ENCODE measurements at places on chromosomes 7 and 10.

DNA sequence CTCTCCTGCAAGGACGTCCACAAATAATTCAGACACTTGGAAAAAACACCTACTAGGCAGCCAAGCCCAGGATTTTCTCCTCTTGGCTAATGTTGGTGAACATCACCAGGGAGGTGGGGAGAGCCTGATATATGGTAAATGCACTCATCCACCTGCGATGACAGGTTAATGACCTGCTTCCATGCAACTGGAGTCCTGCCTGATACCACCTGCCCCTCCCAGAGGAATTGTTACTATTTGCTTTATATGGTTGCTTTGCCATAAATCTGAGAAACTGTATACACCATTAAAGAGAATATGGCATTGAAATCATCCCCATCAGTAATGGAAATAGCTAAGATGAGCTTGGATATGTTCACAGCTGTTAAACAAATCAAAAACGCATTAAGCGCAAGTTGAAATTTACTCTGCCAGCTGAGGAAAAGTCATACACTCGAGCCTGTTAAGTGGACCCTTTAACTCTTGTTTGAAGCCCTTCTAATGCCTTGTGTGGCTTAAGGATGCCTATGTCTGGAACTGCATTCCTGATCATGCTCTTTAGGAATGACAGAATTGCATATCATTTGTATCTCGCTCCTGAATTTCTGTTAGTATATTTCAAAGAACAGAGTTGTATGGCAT lies 208.3 kb downstream of the PRPF18 start:
- DNase-seq, result no peak

GRCh38 chr7:44667190-44667589 lies 60.8 kb downstream of the OGDH start:
- no peak for DNase-seq

DNA sequence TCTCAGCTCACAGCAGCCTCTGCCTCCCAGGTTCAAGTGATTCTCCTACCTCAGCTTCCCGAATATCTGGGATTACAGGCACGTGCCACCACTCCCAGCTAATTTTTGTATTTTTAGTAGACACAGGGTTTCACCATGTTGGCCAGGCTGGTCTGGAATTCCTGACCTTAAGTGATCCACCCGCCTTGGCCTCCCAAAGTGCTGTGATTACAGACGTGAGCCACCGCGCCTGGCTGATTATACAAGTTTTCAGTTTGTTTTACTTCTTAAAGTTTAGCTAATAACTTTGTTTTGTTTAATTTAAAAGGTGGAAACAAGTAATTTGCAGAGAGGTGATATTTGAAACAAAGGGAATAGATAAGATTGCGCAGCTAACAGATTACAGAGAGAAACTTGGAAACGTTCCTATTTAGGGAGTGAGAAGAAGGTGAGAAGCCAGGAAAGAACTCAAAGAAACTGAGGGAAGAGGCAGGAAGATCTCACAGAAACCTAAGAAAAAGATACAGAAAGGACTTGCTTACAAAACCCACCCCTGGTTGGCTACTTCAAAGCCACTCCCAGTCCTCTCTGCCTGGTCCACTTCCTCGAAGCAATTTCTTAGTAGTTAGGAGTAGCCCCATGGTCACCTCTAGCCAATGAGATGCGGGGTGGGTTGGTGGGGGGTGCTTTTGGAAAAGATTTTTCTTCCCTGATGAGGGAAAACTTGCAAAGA lies 15.0 kb upstream of the PDLIM1 start:
- DNase-seq, result no peak

GRCh38 chr7:2201128-2201527 lies 31.6 kb downstream of the MAD1L1 start:
- DNase-seq, result no peak

DNA sequence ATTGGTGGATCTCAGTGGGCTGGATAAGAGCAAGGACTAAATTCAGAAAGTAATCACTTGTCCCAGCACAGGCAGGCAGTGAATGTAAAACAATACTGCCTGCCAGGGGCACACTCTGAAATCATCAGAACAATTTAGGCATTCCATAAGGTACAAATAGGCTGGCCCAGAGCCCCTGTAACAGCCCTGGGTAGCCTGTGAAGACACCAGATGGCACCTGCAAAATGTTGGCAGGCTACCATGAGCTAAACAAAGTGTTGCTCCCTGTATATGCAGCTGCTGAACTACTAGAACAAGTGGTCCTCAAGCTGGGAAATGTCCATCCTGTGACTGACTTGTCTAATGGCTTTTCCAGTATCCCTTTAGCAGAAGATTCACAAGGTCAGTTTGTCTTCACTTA lies 3.0 kb upstream of the PRSS37 start:
- DNase-seq, result no peak

DNA sequence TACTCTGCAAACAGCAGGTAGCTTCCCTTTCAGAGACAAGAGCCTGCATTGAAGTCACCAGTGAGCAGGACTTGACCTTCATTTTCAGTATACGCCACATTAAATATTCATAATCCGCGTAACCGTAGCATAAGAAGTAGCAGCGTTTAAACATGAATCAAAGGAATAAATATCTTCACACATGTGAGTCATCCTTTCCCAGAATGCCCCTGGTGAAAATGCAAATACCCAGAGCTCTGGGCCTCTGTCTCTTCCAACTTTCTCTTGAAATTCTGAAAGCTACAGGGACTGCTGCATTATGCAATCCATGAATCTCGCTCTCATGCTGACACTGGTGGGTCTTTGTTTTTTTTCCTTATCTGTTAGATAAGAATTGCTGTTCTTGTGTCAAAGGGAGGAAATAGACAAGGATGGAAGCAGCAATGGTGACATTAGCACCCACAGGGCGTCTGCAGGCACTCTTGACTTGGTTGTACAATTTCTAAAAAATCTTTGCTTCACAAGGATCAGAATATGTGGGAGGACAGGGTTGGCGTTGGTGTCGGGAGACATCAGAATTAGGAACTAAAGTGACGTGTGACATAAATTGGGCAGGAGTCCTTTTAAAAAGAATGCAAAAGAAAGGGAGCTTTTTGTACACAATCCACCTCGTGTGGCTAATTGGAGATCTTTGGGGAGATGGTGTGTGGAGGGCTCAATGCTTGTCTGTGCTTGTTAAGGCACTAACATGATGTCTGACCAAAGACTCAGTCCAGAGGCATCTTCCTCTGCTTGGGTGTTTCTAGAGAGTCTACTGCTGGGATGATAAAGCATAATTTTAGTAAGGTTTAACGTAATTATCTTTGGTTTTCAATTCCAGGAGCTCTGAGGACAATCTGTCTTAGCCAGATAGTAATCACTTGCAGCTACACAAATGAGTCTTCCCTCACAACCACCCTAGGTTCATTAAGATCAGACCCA lies 390.3 kb downstream of the KCNMA1 start:
- peak; percentile 10 for DNase-seq

DNA sequence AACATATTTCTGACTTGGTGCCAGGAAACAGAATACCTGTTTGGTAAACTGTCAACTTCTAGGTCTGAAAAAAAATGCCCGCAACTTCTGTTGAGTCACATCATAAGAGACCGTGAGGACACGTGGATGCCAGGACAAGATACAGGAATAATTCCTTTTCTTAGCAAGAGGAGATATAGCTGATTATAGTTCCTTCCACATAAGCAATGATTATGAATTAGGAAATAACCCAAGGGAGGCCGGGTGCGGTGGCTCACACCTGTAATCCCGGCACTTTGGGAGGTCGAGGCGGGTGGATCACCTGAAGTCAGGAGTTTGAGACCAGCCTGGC lies 75.2 kb downstream of the CDC123 start:
- no peak for DNase-seq

DNA sequence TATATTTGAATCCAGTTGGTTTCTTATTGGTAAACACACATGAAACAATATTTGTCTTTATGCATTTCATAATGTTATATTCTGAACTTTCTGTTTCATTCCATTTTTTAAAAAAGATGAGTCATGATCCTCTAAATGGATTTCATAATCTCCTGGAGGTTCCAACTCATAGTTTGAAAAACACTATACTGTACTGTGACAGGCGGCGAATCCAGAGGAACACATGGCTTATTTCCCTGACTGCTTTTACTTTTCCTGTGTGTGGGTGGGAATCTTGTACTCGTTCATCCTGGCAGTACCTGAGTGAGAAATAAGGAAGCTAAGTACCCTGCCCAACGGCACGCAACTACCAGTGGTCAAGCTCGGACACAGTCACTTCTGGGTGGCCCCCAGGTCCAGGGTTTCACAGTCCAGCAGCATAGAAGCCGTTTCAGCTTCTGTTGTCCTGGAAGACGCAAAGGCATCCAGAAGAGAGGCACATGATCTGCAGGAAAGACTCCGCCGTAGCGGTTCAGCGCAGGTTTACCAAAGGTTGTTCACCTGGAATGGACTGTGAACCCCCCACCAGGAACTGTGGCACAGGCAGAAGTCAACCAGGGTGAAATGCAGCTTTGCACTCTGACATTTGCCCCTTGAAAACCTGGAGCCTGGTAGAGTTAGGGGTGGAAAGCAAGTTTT lies 117.7 kb downstream of the CCNY start:
- DNase-seq, result no peak

- no peak for DNase-seq
Measured at GRCh38 chr7:139727151-139727705, 50.6 kb downstream of the HIPK2 start.

DNA sequence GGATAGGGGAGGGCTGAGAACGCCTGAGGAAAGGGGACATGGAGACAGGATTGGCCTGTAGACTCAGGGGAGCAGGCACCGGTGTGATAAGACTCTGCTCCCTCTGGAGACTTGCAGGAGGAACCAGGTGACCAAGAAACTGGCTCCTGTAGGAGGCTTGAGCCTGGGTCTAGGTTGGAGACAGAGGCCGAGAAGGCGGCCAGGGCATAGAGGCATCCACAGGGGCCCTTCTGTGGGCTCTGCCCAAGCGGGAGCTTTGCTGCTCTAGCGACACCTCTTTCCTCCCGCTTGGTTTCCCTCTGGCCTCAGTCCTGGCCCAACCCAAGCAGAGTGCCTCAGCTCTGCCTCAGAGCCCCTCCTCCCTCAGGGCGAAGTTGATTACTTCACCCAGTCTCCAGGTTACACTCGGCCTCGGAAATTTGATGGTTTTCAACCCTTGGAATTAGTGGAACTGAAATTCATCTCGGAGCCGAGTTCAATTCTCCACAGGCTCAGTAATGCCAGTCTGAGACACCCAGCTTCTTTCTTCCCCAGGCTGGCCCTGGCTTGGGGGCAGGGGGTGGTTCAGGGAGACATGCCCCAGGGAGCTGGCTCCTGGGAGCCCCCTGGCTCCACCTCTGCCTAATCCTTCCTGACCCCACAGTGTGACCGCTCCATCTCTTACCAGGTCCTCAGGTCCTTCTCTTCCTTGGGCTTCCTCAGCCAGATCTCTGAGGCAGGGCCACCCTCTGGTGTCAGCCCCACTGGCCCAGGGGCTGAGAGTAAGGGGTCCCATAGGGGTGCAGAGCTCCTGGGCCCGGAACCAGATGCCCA lies 60.4 kb downstream of the PAX2 start:
- no peak for DNase-seq

DNA sequence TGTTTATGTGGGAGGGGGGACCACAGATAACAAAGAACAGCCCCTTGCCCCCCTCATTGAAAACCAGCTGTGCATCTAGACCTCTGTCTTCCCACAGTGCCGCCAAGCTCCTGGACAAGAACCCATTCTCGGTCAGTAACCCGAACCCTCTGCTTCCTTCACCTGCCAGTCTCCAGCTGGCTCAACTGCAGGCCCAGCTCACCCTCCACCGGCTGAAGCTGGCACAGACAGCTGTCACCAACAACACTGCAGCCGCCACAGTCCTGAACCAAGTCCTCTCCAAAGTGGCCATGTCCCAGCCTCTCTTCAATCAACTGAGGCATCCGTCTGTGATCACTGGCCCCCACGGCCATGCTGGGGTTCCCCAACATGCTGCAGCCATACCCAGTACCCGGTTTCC lies 91.0 kb upstream of the PDCD4 start:
- no peak for DNase-seq

DNA sequence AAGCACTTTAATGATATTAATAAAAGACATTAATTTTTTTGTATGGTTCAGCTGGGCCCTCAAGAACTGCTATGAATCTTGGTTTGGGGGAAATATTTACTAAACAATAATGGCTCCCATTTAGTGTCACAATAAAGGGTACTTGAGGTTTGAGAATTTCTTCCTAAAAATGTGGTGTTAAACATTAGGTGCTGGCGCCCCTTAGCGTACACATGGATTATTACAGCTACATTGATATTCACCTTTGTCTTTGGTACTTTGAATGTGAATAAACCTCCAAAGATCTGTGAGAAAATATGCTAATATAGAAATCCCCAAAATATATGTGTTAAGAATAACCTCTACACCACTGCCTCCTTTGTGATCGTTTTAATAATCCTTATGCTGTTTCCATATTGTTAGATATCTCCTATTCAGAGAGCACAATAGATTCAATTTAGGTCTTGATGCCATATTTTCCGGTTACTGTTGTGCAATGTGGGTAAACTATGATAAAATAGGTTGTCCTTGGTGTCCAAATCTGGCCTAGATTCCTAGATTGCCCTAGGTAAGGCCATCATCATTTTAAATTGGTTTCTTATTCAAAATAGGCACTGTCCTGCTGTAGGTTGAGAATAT lies 161.8 kb upstream of the CACNA2D1 start:
- peak; percentile 12 for DNase-seq

DNA sequence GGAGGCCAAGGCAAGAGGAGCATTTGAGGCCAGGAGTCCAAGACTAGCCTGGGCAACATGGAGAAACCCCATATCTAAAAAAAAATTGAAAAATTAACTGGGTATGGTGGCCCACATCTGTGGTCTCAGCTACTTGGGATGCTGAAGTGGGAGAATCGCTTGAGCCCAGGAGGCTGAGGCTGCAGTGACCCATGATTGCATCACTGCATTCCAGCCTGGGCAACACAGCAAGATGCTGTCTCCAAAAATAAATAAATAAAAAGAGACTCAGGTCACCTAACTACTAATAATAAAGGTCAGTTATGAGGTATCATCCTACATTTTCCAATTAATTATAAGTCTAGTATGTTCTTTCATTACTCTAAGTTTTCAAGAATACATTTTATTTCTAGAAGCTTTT lies 20.6 kb downstream of the CABCOCO1 start:
- no peak for DNase-seq

- no peak for DNase-seq
Measured at GRCh38 chr7:74029089-74029785, 1.3 kb downstream of the ELN start.

DNA sequence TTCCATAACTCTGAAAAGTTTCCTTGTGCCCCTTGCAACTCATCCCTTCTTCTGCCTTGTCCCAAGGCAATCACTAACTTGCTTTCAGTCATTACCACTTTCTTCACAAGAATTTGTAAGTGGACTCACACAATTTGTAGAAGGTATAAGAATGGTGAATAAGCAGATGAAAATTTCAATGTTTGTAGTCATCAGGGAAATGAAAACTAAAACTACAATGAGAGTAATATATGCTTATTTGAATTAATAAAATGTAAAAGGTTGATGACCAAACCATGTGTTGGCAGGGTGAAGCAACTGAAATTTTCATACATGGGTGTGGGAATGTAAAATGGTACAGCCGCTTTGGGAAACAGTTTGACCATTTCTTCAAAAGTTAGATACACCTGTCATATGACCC lies 79.7 kb downstream of the GNAT3 start:
- no peak for DNase-seq

Data from Caki2 (cell line).